Stimulated activated CD8-positive, alpha-beta memory T cell treated with anti-CD3 and anti-CD28 coated beads, Interleukin-7, amount 100 ng/mL, for 48 hours (primary cell): ENCODE measurements at places on chromosomes 3 and 15.

DNA sequence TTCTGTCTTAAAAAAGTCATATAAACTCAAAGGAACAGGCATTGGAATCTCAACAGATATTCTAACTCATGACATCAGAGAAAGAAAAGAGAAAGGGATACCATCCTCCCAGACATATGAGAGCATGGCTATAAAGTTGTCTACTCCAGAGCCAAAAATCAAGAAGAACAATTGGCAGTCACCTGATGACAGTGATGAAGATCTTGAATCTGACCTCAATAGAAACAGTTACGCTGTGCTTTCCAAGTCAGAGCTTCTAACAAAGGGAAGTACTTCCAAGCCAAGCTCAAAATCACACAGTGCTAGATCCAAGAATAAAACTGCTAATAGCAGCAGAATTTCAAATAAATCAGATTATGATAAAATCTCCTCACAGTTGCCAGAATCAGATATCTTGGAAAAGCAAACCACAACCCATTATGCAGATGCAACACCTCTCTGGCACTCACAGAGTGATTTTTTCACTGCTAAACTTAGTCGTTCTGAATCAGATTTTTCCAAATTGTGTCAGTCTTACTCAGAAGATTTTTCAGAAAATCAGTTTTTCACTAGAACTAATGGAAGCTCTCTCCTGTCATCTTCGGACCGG lies 35.9 kb downstream of the UNC13C start:
- no peak for DNase-seq

DNA sequence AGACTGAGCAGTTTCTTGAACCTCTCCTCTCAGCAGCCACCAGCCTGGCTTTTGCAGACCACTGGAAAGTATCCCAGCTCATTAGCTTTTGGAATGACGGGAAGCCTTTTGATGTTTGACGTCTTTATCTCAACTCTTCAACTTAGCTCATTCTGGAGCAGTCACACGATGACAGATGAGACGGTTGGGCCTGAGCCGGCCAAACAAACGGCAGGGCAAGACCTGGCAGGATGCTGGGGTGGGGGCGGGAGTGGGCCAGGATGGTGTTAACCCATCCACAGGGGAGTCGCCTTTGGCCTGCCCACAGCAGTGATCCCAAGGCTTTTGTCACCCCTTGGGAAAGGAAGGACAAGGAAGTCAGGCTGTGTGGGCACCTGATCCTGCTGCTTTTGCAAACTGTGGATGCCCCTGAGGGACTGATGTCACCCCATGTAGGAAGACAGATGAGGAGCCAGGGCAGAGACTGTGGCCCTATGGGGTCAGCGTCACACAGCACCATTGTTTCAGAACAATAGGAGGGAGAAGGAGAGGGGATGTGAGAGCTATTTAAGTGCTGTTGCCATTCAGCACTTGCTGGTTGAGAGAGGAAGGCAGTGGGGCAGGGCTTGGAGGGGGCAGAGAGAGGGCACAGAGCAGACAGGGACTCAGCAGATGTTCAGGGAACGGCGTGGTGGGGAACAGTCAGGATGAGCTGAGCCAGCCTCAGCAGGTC lies 121.9 kb upstream of the CTDSPL start:
- DNase-seq, result no peak

GRCh38 chr3:144815655-144816054 lies 844.0 kb downstream of the DIPK2A start:
- no peak for DNase-seq

DNA sequence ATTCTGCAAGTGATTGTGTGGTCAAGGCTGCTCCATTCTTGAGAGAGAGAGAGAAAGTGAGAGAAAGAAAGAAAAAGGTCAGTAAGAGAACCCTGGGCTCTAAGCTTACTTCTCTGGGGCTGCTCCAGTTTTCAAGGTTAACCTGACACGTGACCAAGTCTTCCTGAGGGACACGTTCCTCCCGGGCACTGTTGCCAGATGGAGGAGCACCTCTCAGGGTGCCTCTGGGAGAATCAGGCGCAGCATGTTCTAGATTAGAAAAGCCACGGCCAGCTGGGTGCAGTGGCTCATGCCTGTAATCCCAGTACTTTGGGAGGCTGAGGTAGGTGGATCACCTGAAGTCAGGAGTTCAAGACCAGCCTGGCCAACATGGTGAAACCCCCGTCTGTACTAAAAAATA lies 60.8 kb downstream of the ITGA11 start:
- DNase-seq, result no peak
